ENCODE measurements at places on chromosomes 11 and 22. TPM values are rescaled to one million over a fixed set of nuclear protein-coding genes. Genes with fewer than 3 reads are reported as not detected.

NXPE1 gene
- not detected for total RNA-seq

MUC5AC gene
- total RNA-seq, result not detected

PICK1 gene
- total RNA-seq, result 5.9 TPM

MISFA gene
- total RNA-seq, result 0.51 TPM

UPK3A gene
- total RNA-seq, result not detected

TSPAN32 gene
- 0.17 TPM for total RNA-seq

CLDN5 gene
- total RNA-seq, result 0.33 TPM

BDNF gene
- 16.7 TPM for total RNA-seq

Data from fibroblast of lung (primary cell).